ENCODE measurements at places on chromosomes 2 and 18.

DNA sequence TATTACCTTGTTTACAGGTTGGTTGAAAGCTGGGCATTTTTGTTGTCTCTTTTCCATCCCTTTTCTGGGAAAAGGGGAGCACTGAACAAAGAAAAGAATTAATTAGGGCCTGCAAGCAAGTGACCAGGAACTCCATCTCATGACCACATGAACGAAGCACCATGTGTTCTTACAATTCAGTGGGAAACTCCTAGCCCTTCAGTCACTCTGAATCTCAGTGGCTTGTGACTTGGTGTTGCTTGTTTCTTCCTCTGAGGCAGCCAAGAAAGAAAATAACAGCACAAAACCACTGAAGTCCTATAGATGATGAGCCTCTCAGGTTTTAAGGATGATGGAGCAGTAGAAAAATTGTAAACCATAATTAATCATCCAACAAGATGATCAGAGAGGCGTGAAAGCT lies 129.1 kb upstream of the CAB39 start:
- no peak for DNase-seq

DNA sequence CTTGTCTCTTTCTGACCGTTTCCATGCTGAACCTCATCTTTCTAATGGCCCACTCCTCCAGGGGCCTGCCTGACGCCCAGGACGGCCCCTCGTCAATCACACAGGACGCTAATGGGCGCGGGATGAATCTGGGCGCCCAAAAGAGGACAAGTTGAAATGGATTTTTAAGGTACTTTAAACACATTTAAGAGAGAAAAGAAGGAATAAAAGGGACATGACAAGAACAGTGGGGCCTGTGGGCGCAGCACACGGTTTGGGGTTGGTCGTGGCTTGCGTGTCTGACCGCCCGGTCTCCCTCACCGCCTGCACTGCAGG lies 607 bp upstream of the UBE2F start:
- no peak for DNase-seq

DNA sequence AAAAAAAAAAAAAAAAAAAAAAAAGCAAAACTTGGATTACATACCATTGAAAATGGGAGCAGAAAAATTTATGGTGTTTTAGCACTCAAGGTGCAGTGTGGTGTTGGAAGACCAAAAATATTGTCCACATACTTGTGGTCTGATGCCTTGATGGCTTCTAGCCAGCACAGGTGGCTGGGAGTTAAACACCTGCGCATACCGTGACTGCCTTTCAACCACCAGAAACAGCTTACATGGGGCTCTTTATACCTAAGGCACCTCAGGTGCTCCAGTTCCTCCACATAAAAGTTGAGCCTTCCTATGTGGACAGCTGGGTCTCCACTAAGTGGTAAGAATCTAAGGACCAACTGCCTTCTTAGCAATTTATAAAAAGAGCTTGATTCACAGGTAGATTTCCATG lies 802.6 kb upstream of the CELF4 start:
- no peak for DNase-seq

GRCh38 chr2:68620772-68621171 lies 22.6 kb upstream of the PROKR1 start:
- no peak for DNase-seq

GRCh38 chr2:98508709-98509066 lies 64.0 kb downstream of the INPP4A start:
- DNase-seq, result peak; percentile 77

DNA sequence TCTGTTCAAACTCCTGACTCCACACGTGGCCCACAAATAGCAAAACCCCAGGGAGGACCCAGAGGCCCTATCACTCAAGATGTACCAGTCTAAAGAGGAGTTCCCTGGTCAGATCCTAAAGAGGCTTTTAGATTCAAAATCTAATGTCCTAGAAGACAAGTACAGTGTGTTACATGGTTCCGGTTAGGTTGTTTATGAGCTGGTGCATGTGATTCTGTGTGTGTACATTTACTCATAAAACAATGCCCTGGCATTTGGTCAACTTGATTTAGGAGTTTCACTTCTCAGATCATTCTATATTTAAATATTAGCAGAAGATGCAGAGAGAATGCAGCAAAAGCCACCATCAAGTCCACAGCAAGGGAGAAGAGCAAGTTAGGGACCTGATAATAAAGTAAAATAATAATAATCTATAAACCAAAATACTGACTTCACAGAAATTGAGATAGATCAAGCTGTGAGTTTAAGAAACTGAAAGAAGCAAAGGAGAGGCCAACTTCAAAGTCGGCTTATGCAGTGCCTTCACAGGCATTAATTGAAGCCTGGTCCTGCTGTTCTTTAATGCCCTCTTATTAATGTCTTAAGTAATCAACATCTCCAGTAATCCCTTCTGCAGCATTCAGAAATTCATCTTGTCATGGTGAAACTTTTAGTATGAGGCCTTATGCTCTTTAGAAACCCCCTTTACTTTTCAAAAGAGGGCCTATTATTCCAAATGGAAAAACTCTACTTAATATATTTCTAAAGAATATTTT lies 4.2 kb upstream of the AP1S3 start:
- DNase-seq, result no peak

- DNase-seq, result no peak
Observed at GRCh38 chr2:159775021-159775420, 23.0 kb downstream of the CD302 start.

DNA sequence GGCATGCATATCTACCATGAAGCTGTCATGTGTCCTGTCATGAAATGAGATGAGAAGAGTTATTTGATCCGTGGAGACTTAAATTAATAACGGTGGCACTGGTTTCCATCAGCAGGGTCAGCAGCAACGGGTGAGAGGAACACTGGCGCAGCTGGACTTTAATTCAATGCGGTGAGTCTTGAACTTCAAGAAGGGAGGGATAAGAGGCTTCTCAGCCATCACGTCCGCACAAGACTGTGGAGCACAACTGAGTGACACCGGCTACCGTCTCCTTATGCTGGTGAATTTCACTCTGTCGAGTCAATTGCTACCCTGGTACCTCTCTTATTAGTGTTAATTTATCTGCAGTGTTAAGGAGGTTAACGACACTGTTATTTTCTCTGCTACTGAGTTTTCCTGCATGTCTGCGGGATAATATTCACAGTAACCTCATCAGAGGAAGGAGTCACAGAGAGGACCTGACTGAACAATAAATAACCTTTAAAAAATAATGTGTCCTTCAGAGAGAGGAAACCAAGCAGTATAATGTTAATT lies 236.8 kb downstream of the EPHA4 start:
- no peak for DNase-seq

- DNase-seq, result no peak
Observed at GRCh38 chr18:52678034-52678433, 338.0 kb downstream of the DCC start.

DNA sequence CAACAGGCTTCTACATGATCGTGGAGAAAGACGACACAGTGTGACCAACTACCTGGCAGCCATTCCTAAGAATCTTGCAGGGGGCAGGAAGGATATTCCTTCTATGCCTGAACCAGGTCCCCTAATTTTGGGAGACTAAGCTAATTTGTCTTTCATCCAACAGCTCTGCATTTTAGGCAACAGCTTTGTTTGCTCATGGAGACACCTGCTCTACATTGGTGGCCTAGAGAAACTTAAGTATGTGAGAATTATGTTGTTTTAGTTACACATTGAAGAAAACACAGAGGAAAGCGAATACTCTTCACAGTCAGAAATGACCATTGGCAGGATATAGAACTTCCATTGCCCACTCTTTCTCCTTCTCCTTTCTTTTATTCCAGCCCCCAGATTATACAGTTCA lies 75.2 kb downstream of the ASXL3 start:
- no peak for DNase-seq

DNA sequence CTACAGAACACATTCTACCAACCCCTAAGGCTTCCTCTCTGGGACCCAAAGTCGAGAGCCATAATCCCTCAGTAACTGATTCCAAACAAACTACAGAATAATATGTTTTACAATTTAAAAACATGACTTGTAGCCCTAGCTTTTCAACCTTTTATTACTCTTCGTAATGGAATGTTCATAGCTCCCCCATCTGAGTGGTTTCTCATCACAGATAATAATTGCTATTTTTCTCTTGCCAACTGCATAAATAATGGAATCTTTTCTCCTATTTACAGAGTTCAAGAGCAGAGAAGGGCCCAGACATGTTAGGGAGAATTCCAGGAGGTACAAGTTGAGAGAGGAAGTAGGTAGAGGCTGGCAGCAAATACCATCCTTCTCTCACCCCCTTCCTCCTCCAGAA lies 59.9 kb upstream of the CERS6 start:
- no peak for DNase-seq

- no peak for DNase-seq
Observed at GRCh38 chr2:31729442-31730092, 148.8 kb upstream of the SRD5A2 start.

- DNase-seq, result no peak
Observed at GRCh38 chr2:219199470-219200211, 6.9 kb upstream of the ZFAND2B start.

All from activated naive CD4-positive, alpha-beta T cell treated with Interleukin-2 at 50 U/mL for 16 hours (primary cell).